Globus pallidus (tissue), 1 donor: ENCODE measurements at places on chromosomes 5 and 9.

GRCh38 chr5:106843812-106844416 lies 826.8 kb downstream of the EFNA5 start:
- DNase-seq, result no peak

GRCh38 chr9:78046112-78046511 lies 14.5 kb upstream of the GNAQ start:
- no peak for DNase-seq

DNA sequence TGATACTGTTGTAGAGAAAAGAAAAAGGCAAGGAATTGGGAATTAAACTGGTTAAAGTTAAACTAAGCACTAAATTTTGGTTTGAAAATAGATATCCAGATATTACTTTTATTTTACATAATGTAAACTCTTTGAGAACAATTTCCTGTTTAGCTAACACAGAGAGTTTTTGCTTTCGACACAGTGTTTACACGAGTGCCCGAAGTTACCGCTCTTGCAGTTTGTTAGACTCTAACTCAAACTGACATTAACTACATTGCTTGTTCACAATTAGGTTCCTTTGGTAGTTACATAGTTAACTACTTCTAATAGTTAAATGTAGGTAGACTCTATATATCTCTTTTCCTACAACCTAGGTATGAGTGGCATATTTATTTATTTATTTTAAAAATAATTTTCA lies 117.1 kb upstream of the CHD1 start:
- DNase-seq, result no peak

DNA sequence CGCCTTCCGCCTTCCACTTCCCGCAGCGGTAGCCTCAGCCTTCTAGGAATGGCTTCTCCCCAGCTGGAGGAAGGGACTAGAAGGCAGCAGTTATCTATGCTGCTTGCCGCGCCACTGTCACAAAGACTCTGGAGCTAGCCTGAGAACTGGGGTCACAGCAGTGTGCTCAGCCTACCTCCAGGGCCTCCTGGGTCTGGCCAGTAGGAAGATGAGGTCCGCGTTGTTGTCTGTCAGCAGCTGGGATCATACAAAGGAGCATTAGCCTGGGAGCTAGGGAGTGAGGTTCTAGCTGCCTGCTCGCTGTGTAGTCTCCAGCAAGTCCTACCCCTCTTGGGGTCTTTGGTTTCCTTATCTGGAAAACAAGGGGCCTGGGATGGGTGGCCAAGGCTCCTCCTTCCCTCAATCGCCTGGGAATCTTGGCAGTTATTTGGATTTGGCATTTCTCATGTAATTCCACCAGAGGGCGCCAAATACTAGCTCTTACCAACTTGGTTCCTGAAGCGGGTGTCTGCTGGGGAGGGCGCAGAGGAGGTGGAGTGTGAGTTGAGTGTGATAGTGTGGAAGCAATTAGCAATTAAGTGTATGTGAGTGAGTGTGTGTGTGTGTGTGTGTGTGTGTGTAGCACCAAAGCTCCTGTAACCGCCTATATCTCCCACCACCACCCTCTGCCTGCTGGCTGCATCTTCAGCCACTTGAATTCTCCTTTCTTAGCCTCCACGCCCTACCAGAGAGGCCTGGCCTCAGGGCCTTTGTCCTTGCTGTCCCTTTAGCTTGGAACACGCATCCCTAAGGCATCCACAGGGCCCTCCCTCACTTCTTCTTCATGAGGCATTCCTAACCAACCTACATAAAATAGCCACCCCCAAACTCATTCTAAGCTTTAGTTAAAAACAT lies 97.1 kb downstream of the ENTREP1 start:
- peak; percentile 81 for DNase-seq

DNA sequence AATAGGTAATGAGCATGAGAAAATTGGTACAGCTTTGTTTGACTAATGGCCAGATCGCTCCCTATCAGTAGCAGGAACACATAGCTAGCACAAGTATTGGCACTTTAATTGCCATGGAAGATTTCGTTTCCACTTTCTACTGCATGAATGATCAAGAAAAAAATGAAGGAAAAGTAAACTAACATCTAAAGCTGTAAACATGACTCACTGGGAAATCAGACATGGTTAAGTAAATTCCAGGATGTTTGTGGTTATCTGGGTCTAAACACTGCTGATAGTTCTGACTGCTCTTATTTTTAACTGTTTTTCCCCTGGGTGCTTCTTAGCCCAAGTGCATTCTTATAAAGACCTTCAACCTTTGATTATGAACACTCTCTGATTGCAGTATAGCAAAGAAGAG lies 388.9 kb downstream of the NR2F1-AS1 start:
- no peak for DNase-seq

GRCh38 chr5:148563021-148563420 lies 91.3 kb downstream of the HTR4 start:
- no peak for DNase-seq

DNA sequence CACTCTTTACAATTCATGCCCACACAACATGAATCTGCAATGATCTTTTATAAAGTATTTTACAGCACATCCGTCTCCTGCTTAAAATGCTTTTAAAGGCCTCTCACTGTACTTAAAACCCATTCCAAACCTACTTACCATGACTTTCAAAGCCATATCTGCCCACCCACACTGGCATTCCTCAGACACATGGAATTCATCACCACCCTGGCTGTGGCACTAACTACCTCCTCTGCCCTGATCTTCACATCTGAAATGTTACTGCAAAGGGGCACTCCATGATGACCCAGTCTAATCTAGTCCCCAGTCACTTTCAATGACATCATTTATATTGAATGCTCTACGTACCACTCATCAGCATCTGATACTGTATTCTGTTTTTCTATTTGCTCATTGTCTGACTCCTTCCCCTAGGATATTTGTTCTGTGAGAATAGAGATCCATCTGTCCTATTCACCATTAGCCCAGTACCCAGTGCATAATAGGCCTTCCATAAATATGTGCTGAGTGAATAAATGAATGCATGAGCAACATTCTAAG lies 193.2 kb upstream of the KIF2A start:
- DNase-seq, result no peak

DNA sequence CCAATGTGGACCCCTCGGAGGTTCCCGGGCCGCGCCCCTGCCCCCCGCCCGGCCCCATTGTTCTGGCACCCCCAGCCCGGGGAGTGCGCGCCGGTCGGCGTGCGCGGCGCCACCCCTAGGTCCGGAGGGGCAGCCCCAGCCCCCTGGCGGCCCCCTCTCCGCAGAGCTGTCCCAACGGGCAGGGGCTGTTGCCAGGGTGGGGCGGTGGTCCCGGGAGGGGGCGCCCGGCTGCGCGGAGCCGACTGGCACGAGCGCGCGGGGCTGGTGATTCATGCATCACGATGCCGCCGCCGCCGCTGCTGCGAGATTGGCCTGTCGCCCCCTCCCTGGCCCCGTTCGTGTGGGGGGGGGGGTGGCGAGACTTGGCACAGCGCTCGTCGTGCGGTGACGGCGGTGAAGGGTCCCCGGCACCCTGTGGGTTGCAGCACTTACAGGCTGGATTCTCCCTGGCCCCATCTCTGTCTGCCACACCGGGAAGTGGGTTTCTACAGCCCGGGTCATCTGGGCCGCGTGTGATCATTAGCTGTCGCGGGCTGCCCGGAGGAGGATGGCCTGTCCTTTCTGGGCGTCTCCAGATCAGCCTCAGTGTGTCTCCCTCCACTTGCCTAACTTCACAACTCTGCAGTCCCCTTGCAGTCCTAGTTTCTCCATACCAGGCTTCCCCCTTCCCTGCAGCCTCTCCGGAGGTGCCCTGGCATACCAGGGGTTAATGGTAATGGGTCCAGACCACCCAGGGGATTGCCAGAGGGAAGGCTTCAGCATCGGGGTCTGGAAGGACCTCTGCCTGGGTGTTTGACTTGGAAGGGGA lies 858 bp downstream of the NCS1 start:
- no peak for DNase-seq

DNA sequence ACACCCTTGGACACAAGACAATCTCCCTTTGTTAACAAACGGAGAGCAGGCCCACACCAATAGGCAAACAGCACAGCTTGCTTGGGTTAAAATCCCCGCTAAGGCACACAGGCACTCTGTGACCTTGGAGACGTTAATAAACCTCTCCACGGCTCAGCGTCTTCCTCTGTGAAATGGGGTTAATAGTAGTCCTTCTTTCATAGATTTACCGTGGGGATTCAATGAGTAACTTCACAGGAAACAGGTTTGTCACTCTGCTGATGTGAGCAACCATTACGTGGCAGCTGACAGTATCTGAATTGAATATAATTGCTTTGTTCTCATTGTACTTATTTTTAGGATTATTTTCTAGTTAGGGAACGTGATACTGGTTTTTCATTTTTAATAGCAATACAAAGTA lies 65.2 kb upstream of the ADRA1B start:
- peak; percentile 11 for DNase-seq

DNA sequence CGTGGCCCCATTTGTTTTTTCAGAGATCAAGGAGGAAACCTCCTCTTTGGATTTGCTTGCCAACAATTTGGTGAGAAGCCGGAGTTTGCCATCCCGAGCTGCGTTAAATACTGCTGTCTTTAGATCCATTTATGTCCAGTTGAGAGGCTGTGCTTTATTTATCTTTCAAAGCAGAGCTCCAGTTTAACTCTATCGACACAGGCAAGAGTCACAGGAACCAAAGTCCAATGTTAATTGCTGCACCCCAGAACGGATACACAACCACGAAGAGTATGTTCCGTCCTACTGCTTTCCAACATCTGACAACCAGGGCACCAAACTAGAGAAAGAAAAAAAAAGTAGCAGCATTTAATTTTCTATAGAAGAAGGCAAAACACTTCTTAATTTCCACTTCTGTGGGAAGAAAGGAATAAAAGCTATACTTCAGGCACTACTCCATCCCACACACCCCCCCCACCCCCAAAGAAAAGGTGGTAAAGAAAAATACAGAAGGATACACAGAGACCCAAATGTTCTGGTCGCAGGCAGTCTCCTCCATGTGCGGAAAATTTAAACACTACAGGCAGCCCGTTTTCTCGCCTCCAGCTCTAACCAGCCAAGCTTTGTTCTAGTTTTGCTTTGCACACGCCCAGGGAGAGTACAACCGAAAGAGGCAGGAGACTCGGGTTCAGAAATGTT lies 1.1 kb downstream of the FEM1C start:
- peak; percentile 55 for DNase-seq

DNA sequence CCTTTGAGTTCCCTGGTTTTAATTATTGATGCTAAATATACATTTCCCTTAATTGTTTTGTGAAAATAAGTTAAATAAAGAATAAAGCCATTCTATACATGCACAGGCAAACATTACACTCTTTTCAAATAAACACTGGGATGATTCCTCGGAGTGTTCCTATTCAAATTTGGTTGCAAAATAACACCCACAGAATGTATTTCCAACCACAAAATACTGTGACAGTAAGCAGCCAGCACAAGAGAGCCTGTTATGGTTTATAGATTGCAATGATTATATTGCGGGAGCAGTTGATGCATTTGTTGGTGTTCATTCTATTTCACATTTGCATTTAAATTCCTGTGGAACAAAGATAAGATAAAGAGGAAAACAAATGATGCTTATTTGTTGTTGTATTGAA lies 632.6 kb upstream of the WWC1 start:
- DNase-seq, result no peak

GRCh38 chr5:27403243-27403882 lies 365.0 kb upstream of the CDH9 start:
- no peak for DNase-seq

- DNase-seq, result no peak
Observed at GRCh38 chr9:36832164-36832795, 201.8 kb downstream of the PAX5 start.

DNA sequence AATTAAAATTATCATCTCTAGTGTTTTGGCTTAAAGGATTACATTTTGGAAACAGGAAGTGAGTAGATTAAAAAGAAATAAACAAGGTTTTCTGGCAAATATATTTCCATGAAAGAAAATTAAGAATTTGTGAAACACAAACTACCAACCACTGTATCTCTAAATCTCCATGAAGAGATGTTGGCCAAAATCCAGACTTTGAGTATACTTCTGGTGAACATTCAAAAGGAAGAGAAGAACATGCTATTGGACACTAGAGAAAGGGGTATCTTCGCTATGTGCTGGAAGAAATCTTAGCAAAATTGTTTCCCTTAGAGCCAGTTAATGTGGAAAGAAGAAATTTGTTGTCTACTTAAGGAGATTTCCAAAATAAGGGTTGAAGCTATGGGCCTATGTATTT lies 710.4 kb upstream of the CTNND2 start:
- DNase-seq, result no peak

DNA sequence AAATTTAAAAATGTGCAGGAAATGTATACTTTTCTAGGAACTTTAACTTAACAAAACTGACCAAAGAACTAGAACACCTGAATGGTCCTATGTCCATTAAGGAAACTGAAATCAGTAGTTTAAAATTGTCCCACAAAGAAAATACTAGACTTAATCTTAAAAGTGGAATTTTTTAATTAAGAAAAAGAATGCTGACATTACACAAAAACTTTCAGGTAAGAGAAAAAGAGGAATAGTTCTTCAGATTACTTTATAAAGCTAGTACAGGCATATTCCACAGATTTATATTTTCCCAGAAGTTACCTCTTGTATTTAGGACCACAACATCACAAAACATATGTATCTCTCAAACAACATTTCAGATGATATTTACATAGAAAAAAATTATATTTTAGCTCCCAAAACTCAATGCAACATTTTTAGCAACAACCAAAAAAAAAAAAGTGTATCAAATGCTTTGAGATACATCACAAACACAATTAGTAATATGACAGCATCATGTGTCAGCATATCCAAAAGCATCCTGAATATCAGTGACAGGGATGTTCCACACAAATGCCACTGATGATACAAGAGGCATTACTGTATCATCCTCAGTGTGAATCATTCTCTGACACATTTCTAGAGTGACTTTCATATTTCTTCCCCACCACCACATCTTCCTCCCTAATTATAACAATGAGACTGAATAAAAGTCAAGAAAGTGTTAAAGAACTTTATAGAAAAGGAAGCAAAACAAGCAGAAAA lies 264.0 kb downstream of the EPB41L4A start:
- DNase-seq, result no peak

GRCh38 chr5:115469904-115470516 lies 74.6 kb downstream of the FEM1C start:
- DNase-seq, result no peak

DNA sequence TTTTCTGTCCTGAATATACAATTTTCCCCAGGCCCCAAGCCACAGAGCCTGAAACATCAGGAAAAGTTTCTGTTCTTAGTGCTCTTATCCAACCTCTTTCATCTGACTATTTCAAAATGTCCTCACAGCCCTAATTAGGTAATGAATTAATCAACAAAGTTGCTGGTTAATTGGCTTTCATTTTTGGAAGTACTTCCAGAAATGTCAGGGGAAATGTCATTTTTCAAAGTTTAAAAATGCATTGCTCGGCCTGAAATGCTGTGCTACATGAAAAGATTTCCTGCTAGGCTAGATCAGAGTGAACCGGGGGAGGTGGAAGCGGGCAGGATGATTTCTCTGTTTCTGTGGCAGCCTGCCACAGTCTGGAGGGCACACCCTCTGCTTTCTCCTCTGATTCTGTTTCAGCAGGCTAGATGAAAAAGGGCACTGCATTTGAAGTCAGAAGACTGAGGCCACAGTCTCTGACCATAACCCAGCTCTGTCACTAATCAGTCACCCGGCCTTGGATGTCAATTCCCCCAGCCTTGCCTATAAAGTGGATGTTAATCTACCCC lies 55.9 kb upstream of the BARX1 start:
- no peak for DNase-seq

- DNase-seq, result no peak
Observed at GRCh38 chr5:123928401-123928800, 416.4 kb downstream of the CSNK1G3 start.
